ENCODE measurements at places on chromosomes 1 and 21.

DNA sequence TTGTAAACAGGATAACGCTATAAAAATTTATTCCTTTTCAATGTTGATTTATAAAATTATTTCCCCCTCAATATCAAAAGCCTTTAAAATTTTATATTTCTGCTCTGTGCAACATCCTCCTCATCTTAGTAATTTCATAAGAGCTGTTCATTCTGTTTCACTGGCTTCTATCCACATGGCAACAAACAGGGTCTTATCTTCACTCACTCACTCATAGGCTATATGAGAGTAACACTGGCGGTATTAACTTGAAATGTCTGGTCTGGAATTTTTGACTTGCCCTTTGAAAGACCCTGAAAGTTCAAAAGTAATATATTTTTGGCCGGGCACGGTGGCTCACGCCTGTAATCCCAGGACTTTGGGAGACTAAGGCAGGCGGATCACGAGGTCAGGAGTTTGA lies 77.4 kb upstream of the KRTAP11-1 start:
- DNase-seq, result no peak

GRCh38 chr1:180197231-180197630 lies 32.8 kb upstream of the LHX4 start:
- DNase-seq, result no peak

DNA sequence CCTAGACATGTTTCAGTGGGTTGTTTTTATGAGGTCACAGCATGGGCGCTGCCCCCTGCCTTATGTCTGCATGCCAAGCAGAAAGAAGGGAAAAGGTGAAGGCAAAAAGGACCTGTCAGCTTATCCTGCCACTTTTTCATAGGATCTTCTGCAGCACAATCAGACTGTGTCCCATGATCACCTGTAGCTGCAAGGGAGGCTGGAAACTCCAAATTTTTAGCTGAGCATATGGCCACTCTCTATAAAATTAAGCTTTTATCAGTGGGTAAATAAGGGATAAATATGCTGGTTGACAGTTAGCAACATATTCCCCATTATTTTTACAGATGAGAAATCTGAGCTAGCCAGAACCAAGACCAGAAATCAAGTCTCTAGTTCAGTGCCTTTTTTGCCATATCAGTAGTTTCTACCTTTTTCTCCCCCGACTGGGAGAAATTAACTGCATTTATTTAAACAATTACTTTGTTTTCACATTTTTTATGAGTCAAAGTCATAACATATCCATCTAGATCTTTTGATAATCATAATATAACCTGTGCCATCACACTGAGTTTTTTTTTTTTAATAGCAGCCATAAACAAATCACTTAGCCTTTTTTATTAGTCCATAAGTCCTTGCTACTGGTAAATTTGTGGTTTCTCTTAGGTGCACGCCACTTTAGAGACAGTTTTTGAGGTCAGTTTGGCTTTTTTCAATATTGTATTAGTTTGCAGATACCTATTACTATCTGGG lies 307.0 kb downstream of the NFIA start:
- DNase-seq, result no peak

GRCh38 chr1:205709059-205709398 lies 28.7 kb upstream of the SLC45A3 start:
- peak; percentile 27 for DNase-seq

- no peak for DNase-seq
Observed at GRCh38 chr1:29629401-29629800, 393.1 kb downstream of the PTPRU start.

DNA sequence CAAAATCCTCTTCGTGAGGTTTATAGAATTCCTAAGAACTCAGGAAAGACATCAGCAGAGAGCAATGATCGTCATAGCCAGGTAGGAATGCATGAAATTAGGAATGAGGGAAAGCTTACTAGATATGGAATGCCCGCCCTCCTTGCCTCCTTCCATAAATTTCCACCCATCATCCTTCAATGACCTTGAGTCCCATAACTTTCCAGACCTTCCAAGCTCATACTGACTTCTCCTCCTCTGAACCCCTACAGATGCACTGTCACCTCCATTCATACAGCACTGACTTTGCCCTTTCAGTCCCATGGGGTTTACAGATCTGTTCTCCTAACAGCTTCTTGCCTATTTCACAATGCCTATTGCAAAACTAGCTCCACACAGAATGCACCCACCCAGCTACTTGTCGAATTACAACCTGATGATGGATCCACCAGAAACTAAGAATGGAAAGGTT lies 23.8 kb upstream of the PPP1R15B start:
- DNase-seq, result peak; percentile 91

DNA sequence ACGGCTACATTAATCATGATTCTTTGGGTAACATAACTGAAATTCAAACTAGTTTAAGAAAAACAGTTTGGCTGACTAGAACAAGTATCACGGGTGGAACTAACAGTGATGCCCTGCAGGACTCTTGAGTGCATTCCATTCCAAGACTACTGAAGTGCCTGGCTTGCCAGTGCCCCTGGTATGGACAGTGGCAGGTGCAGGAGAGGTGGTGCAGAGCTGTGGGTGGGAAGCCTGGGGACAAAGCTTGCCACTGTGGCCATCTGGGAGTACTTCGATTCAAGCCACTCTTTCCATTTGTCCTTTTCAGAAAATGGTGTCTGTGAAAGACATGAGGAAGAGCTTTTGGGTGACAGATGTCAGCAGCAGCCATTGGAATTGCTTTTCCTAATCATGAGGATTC lies 166.5 kb downstream of the RRAGC start:
- DNase-seq, result no peak

GRCh38 chr1:236514703-236515442 lies 8.9 kb upstream of the LGALS8 start:
- no peak for DNase-seq

- DNase-seq, result peak; percentile 87
Observed at GRCh38 chr1:231618609-231619256, 7.9 kb upstream of the DISC1 start.

GRCh38 chr21:27339902-27340301 lies 373.0 kb upstream of the ADAMTS5 start:
- peak; percentile 62 for DNase-seq

- DNase-seq, result no peak
Observed at GRCh38 chr1:28807986-28808385, 4.0 kb upstream of the OPRD1 start.

GRCh38 chr1:151539321-151540020 lies 638 bp upstream of the TUFT1 start:
- peak; percentile 95 for DNase-seq

- DNase-seq, result peak; percentile 98
Observed at GRCh38 chr1:159752135-159752580, 28.6 kb upstream of the DUSP23 start.

GRCh38 chr1:70963374-70963773 lies 84.2 kb downstream of the PTGER3 start:
- no peak for DNase-seq

DNA sequence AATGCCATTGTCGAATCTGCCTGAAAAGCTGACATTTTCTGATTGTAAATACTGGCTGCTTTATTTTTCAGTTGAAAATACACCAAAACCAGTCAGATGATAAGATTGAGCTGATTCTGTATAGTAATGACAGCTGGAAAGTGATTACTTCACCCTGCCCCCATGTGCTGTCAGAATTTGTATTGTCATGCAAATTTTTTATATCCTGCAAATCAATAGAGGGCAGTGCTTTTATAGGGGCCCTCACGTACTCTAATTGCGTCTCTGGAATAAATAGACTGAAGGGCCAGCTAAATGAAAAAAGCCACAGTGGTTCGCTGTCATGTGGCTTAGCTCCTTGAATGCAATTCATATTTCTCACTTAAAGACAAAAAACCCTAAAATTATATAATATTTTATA lies 208.6 kb downstream of the LHX8 start:
- DNase-seq, result no peak

DNA sequence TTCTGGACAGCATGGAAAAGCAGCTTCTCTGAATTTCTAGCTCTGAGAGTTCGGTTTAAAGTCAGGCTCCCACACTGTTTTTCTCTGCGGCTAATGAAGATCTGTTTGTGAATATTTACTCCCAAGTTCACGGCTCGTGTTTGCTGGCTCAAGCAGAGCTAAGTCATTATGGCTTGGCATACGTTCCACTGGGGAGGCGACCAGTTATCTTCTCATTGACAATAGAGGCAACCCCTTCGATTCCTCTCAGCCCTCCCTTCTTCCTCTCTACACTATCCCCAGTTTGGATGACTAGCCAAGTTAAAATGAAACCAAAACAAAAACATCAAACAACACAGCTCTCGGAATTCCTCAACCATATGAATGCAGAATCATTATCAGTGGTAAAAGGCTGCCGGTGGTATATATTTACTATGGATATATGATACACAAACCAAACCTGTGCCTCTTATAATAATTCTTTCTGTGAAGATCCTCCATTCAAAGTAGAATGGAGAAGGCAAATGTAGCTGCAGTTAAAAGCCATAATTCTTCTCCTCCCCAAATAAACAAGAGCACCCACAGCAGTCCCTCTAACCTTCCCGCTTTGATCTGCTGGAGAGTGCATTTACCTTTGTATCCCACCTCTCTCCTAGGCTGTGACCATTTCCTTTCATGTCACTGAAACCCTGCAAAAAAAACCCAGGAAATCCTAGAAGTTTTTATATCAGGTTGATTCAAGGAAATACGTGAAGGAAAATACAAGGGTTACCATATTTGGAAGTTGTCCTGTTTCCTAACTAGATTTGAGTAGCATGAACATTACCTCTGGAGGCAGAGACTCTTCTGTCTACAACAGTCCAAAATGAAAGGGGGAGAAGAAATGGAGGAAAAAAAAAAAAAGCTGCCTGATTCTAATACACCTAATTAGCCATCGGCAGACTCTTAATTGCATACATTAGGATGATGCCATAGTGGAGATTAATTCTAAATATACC lies 108.3 kb upstream of the USH2A start:
- peak; percentile 9 for DNase-seq

- peak; percentile 99 for DNase-seq
Observed at GRCh38 chr1:19010995-19011844, 54.7 kb upstream of the IFFO2 start.

DNA sequence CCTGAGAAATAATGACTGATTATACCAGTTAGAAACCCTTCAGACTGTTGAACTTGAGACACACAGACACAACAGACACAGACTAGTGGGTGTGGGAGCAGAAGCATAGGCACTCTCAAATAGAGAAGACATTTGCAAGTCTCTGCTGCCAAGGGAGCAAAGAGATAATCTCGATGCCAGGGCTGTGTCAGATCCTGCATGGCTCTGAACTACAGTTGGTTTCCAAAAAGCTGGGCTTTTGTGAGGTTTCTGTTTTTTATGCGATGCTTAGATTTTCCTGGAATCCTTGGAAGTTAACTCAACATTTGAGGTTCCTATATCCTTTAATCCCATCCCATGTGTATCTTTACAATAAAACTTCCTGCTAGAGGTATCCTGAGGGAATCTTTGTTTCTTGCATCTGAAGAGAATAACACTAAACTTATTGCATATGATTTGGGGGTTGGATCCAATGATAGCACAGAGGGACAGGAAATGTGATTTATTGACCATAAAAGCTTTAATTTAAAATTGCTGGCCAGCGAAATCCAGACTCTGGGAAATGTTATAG lies 236.4 kb downstream of the SPATA17 start:
- no peak for DNase-seq

GRCh38 chr1:175169286-175170018 lies 23.1 kb downstream of the KIAA0040 start:
- DNase-seq, result no peak

DNA sequence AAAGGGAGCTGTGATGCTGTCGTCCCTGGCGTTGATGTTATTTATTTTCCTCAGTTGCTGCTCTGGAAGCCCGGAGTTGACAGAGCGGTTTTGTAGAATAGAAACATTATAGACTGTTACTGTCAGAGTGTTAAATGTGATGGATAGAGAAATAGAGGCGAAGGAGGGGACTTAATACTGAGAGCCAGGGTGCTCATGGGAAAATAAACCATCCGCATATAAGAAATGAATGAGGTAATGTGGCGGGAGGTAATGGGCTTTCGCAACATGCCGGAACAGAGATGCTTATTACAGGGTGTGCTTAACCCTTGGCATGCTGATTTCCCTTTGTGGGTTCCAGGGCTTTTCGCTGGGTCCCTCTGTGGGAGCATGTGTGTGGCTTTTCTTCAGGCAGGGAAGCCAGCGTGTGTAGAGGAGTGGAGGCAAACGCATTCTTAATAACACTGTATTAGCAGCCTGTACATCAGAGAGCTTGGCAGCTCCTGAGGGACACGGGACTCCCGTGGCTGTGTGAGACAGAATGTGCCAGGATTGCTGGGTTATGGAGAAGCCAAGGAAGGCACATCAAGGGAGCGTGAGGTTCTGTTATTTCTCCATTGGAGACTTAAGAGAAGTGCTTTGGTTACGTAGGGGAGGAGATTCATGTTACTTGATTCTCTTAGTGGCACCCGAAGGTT lies 141.0 kb downstream of the PBX1 start:
- peak; percentile 81 for DNase-seq

- DNase-seq, result no peak
Observed at GRCh38 chr1:60890664-60891063, 191.7 kb upstream of the NFIA start.

GRCh38 chr1:43973981-43974442 lies 748 bp upstream of the ATP6V0B start:
- peak; percentile 11 for DNase-seq

DNA sequence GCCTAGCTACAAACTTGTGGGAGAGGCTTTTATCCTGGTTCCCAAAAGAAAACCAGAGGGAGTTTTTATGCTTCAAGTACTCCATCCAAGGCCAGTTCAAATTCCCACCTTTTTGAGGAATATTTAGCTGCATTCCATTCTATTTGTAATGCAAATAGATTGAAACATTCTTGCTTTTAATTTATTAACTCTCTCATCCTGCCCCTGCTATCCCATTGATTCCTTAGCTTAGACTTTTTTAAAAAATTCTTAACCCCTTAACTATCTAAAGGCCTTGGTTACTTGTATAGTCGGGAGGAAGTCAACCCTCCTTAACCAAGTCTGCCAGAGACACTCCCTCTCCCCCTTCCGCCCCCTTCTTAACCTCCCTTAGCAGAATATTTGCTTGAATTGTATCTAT lies 2.5 kb upstream of the MOV10 start:
- DNase-seq, result peak; percentile 36

DNA sequence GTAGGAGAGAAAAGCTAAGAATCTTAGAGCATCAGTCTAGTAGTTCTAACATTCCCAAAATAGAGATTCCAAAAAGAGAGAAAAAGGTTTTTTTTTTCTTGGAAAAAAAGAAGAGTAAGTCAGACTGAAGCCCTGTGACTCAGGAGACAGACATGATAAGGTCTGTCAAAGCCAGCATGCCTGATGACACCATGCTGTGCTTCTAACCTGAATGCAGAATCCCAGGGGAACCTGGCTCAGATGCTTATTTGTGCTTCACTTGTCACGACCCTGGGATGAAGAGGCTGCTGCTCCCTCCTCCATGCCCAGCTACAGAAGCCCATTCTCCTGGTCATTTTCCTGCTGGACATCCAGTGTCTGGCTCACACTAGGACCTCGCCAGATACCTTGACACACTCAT lies 44.3 kb downstream of the ERICH3 start:
- DNase-seq, result no peak

DNA sequence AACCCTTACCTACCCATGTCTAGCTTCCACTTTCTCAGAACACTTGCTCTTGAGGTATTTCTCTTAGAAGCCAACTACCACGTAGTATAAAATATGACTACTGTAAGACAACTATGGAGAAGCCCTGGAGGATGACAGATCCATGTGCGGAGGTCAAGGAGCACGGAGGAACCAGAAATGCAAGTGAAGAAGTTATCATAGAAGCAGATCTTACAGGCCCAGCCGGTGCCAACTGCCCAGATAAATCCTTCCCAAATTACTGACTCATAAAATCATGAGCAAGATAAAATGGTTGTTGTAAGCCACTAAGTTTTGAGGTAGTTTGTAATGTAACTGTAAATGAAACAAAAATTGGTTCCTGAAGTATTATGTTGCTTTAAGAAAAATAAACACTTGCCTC lies 12.6 kb downstream of the GTF2B start:
- DNase-seq, result peak; percentile 70

All from amniotic epithelial cell (primary cell).